Endothelial cell (in vitro differentiated cells): ENCODE measurements at places on chromosomes 5 and 9. TPM values are rescaled to one million over a fixed set of nuclear protein-coding genes. Genes with fewer than 3 reads are reported as not detected.

The DAB2IP gene
- 104 TPM for total RNA-seq

The PTGS1 gene
- 33.4 TPM for total RNA-seq

The SPATA9 gene
- 0.33 TPM for total RNA-seq

The CNTLN gene
- total RNA-seq = 7.4 TPM

The TXNDC8 gene
- total RNA-seq = not detected

The UHRF2 gene
- 55.5 TPM for total RNA-seq

The ATOX1 gene
- 106 TPM for total RNA-seq

The NDFIP1 gene
- total RNA-seq = 34.8 TPM

The CYLC2 gene
- total RNA-seq = not detected

The PCDHGA2 gene
- 1.6 TPM for total RNA-seq

The LCN15 gene
- total RNA-seq = 0.49 TPM

The ANKRD18B gene
- 0.41 TPM for total RNA-seq

The BTNL8 gene
- 0.59 TPM for total RNA-seq

The GFPT2 gene
- total RNA-seq = 10.1 TPM
